ENCODE measurements at places on chromosomes 6 and 20.

DNA sequence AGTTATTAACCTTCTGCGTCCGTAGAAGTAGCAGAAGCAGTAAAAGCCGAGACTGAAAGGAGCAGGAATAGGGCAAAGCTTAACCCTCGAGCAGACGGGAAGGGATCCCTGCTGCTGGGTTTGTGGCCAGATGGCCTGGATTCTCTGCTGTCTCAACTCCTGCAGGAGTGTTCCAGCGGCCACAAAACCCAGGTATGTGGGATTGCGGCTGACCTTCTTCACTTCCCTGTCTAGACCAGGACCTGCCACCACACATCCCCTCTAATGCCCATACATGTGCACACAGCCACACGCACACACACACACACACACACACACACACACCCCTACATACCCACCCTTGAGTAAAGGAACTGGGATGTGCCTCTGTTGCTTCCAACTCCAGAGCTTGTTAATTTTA is 33.1 kb upstream of the TNFRSF21 start:
- peak overlapping the region; percentile 1 for H3K27ac ChIP-seq
- H3K36me3 ChIP-seq = no peaks in the 10 kb centered on the region
- H3K4me1 ChIP-seq = peaks cover 27% of the 10 kb centered on the region
- H3K27me3 ChIP-seq = no peaks in the 10 kb centered on the region
- H3K4me3 ChIP-seq = no peak overlapping the region

- no peak overlapping the region for H3K27ac ChIP-seq
- peaks cover 27% of the 10 kb centered on the region for H3K27me3 ChIP-seq
- no peaks in the 10 kb centered on the region for H3K36me3 ChIP-seq
- no peak overlapping the region for H3K4me3 ChIP-seq
- no peak for DNase-seq
Observed at GRCh38 chr20:25126204-25127029, 44.5 kb upstream of the VSX1 start.

DNA sequence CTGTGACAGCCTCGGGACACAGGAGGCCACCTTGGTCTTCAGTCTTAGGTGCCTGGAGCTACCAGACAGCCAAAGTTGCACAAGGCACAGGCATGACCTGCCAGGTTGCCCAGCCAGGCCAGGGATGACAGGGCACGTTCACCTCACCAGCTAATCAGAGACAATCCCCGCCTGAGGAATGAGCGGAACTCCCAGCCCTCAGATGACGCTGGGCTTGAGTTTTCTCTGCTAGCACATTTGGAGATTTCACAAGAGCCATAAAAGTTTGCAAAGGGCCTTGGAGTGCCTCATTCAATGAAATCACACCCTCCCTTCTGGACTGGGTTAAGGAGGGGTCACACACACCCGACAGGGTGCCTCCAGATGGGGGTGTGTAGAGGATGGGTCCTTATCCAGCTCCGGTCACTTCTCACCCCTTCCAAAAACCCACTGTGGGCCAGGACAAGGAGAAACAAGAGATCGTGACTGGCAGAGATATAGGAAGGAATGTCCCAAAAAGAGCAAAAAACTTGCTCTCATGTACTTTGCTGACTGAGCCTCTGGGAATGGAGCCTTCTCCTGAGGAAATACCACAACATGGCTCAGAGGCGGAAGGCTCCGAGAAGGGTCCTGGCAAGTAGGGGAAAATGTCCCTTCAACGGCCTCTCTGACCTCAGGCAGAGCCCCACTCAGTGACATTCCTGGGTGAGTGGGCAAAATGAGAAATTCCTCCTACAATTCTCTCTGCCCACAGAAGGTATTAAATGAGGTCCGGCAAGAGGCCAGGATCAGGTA is 121.6 kb downstream of the ISM1 start:
- peaks cover 21% of the 10 kb centered on the region for H3K4me1 ChIP-seq
- no peak for DNase-seq
- H3K4me3 ChIP-seq = no peak overlapping the region

DNA sequence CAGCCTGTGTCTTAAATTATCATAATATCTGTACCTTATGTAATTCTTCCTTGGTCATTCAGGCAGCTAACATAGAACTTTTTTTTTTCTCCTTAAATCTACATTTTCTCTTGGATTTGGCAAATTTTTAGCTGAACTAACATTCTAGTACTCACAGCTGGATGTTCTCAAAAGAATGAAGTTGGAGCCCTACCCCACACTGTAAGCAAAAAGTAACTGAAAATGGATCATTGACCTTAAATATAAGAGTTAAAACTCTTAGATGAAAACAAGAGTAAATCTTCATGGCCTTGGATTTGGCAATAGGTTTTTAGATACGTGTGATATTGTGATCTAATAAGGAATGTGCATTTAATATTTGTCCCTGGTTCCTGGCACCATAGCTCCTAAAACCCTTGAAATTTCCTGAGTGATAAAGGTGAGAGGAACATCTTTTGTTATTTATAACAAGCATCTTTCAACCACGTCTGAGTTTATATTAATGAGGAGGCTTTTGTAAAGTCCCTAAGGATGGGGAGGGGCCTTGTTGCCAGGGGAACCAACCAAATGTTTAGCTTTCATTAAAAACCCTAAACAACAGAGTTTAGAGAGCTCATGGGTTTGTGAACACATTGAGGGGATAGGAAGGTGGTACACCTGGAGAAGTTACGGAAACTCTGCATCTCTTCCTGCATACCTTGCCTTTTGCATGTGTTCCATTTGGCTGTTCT is 106.1 kb upstream of the ADGRF4 start:
- peaks cover 60% of the 10 kb centered on the region for H3K36me3 ChIP-seq
- H3K4me1 ChIP-seq = peaks cover 16% of the 10 kb centered on the region
- DNase-seq = no peak
- H3K27me3 ChIP-seq = no peaks in the 10 kb centered on the region
- no peak overlapping the region for H3K4me3 ChIP-seq
